GDM1 (cell line): ENCODE measurements at places on chromosomes 3 and 15.

GRCh38 chr15:92893200-92893599 lies 6.9 kb upstream of the CHD2 start:
- DNase-seq: no peak

GRCh38 chr15:78222745-78223395 lies 11.5 kb downstream of the ACSBG1 start:
- DNase-seq: no peak

GRCh38 chr15:44286814-44287452 lies 1.6 kb upstream of the GOLM2 start:
- no peak for DNase-seq

GRCh38 chr3:131728898-131729642 lies 226.3 kb upstream of the MRPL3 start:
- DNase-seq: no peak

- no peak for DNase-seq
Measured at GRCh38 chr3:30344288-30344687, 262.1 kb upstream of the TGFBR2 start.

- DNase-seq: peak; percentile 69
Measured at GRCh38 chr15:77014132-77015081, 19.5 kb downstream of the PSTPIP1 start.
